NCI-H2081 (cell line): ENCODE measurements at places on chromosomes 6 and 20.
A peak's percentile ranks its signal among the peaks of the same experiment; 100 is the strongest.

GRCh38 chr6:152218887-152219286 lies 411.4 kb downstream of the ESR1 start:
- DNase-seq: no peak

DNA sequence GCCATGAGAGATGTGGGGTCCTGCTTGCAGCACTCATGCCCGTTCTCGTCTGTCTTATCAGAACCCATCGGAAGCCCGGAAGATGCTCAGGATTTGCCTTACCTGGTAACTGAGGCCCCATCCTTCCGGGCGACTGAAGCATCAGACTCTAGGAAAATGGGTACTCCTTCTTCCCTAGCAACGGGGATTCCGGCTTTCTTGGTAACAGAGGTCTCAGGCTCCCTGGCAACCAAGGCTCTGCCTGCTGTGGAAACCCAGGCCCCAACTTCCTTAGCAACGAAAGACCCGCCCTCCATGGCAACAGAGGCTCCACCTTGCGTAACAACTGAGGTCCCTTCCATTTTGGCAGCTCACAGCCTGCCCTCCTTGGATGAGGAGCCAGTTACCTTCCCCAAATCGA lies 8.3 kb downstream of the PI16 start:
- no peak for DNase-seq

- DNase-seq: no peak
Observed at GRCh38 chr20:57579898-57580447, 19.1 kb downstream of the PCK1 start.

DNA sequence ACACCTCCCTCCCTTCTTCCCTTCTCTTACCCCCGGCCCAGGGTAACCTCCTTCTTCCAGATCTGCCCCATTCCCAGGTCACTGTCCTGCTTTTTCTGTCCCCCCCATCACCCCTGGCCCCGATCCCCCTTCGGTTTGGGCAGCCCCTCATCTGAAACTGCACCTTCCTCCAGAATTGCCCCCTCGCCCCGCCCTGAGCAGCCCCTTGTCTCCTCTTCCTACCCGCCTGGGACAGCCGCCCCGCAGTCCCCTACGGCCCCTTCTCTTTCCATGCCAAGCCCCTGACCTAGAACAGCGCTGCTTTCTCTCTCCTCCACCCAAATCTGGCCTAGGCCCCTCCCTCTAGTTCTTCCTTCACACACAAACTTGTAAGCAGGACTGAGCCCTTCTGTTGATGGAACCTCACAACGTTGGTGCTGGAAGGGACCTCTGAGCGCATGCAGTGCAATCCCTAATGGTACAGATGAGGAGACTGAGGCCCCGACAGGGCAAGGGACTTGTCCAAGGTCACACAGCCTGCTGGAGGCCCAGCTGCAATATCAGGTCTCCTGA lies 630 bp downstream of the PPP2R5D start:
- DNase-seq: no peak

DNA sequence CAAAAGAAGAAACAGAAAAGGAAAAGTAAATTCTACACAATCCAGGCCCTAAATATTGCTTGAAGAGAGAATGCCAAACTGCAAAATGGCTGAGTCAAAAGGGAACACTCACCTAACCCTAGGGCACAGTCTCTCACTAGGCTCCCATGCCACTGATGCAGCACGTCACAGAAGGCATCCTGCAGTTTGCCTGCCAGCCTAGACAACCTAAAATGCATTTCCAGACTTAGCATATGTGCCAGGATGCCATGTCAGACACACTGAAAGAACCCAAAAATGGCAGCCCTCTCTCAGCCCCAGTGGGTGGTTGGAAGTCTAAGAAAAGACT lies 10.6 kb upstream of the SIRPD start:
- DNase-seq: no peak

GRCh38 chr20:48686238-48687116 lies 141.3 kb downstream of the PREX1 start:
- DNase-seq: no peak

GRCh38 chr6:106379951-106380350 lies 19.4 kb downstream of the CRYBG1 start:
- no peak for DNase-seq

- peak; percentile 32 for DNase-seq
Observed at GRCh38 chr20:36792422-36792821, 18.9 kb upstream of the DSN1 start.

- no peak for DNase-seq
Observed at GRCh38 chr20:23449421-23449820, 3.3 kb downstream of the CST11 start.

- no peak for DNase-seq
Observed at GRCh38 chr20:10453241-10453640, 18.1 kb downstream of the SLX4IP start.

DNA sequence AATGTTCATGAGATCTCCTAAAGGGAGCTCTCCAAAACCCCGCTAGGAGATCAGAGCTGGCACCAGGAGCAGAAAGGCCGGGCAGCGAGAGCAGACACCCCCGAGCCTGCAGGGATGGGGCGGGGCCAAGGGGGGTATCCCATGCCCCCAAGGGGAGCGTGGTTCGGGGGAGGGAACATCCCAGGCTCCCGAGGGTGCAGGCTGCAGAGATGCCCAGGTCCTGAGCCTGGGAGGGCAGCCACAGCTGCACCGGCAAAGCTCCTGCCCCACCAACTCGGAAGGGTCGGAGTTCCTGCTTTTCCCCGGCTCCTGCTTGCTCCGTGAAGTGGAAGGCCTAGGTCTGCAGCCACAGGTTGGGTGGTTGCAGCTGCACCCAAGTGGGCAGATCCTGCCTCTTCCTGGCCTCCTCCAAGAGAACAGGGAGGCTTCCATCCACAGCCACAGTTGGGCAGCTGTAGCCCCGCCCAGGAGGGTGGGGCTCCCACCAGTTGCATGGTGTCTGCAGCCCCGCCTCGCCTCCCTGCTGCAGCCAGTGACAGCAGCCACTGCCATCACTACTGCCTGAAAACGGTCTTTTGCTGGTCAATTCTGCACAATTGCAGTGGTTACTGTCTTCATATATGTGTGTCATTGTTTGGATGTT lies 13.4 kb upstream of the GMNN start:
- no peak for DNase-seq

DNA sequence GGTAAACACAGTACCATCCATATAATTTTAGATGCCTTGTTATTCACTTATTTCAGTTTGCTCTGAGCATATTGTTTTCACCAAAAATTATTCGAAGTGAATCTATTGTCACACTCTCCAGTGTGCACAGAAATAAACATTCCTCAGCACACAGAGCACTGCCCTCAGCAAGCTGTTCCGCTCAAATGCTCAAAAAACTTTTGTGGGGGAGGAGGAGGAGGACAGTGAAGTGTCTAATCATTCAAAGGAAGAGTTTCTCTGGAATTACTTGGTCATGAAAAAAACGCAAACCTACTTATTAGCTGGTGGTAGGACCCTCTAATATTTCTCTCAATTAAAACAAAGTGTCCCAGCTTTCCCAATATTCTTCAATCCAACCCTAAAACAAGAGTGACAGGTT lies 88.3 kb downstream of the DTNBP1 start:
- no peak for DNase-seq

GRCh38 chr6:10526156-10526555 lies 5.0 kb downstream of the GCNT2 start:
- DNase-seq: no peak

DNA sequence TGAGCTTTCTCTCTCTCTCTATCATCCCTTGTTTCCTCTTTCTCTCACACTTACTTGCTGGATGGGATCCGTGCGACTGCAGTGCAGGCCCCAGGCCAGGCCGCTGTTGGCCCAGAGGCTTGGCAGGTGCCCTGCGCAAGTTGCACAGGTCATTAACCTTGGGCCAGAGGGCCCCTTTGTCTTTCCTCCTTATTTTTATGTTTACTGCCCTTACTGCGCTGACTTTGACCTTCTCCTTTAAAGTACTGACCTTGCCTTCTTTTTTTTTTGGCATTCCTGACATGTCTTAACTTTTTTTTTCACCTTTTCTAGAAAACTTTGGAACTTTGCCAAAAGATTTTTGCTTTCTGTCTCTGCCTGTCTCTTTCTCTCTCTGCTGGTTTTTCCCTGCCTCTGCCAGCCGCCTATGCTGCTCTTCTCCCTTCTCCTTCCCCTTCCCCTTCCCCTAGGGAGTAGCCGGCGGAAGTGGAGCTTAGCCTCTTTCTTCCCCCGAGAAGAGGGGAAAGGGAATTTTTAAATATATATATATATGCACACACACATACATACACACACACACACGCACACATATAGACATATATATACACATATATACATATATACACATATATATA lies 59.6 kb upstream of the CDH4 start:
- no peak for DNase-seq

- no peak for DNase-seq
Observed at GRCh38 chr6:148370176-148370575, 27.5 kb downstream of the SASH1 start.

GRCh38 chr6:22765015-22765414 lies 195.6 kb downstream of the HDGFL1 start:
- DNase-seq: no peak

DNA sequence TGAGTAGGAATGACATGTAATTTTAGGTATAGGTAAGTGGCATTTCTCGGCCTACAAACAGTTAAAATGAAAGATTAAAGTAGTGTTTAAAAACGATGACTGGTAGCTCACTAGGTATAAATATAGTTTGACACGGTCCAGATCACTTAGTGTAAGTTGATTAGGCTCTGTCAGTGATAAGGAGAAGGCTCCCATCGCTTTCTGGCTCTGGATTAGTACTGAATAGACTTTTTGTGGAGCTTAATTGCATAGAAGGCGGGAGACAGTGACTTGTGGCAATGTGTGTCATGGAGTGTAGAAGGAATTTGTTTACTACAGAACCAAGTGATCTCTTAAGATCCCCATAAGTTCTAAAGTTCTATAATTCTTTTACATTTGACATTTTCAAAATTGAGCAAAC lies 6.7 kb downstream of the PYGB start:
- no peak for DNase-seq

DNA sequence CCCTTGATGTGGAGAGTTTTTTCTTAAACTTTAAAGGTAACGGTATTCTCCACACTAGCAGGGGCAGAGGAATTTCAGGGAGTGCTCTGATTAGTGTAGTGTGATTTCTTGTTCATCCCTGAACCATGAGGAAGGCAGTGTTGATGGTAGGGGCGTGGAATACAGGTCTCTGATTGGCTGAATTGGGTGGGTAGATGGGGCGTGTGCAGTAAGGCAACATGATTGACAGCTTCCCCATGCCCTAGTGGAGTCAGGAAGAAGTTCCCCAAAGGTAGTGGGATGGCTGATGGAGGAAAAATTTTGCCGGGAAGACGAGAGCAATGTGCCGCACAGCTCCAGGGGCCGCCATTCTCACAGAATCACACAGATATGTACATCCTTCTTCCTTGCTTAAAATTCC lies 97.4 kb upstream of the SALL4 start:
- DNase-seq: no peak

GRCh38 chr6:157905590-157906342 lies 75.9 kb upstream of the SYNJ2 start:
- DNase-seq: no peak

DNA sequence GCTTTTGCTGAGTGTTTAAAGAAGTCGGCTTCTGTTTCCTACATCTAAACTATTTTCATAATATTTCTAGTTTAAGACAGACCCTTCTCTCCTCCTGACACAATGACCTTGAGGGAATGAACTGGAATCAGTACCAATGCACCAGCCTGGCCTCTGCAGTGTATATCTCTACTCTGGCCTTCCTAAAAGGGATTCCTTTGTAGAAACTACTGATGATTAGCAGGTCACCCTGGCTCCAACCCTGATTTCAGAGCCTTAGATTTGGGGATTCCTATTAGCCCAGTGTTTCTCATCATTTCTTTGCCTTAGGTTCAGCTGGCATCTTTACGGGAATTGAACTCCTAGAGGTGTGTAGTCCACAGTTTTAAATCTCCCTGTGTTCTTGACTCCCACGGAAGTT lies 75.4 kb downstream of the ADGRB3 start:
- DNase-seq: no peak

DNA sequence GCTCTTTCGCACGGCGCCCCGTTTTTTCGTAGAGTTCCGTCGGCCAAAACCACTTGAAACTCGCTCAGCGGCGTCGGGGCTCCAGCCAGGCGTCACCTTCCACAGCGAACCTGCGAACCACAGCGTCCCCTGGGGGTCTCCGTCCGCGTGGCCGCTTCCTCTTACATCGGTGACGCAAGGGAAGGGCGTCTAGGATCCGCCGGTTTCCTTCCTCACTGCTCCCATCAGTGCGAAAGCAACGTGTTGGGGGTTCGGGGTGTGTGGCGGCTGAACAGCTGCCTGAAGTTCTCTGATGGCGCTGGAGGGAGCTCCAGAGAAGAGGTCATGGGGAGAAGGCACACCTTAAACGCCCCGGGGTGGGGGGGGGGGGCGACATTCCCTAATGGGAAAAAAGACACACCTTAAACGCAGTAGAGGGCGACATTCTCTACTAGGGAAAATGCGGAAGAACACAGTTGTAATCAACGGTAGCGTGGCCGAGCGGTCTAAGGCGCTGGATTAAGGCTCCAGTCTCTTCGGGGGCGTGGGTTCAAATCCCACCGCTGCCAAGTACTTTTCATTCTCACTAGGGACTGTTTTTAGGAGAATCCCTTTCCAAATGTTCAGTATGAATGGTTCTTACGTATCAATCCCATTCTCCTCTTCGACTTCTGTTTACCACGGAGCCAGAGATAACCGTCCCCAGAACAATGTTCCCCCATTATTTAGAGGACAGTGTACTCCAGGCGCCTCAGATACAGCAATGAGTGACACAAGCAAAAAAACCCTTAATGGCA lies 16.4 kb downstream of the ZNF311 start:
- peak; percentile 50 for DNase-seq

GRCh38 chr6:167154291-167154690 lies 3.5 kb downstream of the GPR31 start:
- DNase-seq: no peak

DNA sequence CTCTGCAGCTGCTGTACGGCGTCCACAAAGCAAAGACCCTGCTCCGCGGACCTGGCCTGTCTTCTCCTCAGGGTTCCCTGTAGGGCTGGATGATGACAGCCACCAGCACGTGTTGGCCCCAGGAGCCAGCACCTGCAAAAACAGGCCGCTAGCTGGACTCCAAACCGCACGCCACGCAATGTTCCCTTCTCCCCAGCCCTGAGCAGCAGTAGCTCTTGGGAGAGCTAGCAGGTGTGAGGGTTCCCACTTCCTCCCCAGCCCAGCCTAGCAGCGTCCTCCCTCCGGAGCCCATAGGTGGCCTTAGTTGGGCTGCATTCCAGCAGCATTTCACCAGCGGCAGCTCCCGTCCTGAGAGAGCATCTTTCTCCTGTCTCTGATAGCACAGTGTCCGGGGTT lies 42.3 kb downstream of the DACT2 start:
- DNase-seq: peak; percentile 1

GRCh38 chr6:45605971-45606370 lies 228.2 kb upstream of the SUPT3H start:
- DNase-seq: no peak

GRCh38 chr6:84618046-84618752 lies 146.2 kb downstream of the TBX18 start:
- no peak for DNase-seq

DNA sequence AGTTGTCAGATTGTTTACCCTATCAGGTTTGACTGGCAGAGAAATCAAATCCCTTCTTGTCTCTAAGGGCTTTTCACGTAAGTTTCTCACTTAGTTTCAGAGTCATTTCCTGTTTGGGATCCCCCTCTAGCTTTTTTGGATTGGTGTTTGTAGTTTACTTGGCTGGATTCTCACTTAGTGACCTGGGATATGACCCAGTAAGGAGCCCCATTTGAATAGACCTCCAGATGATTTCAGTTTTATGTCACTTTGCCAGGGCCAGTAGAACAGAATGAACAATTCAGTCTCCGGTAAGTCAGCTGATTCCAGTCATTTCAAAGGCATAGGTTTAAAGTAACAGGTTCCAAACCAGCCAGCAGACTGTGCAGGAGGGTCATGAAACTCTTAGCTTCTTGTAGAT lies 8.2 kb downstream of the FAM135A start:
- no peak for DNase-seq

- no peak for DNase-seq
Observed at GRCh38 chr6:167031082-167031709, 32.0 kb downstream of the CEP43 start.
